ENCODE measurements at places on chromosomes 11 and 22. TPM values are rescaled to one million over a fixed set of nuclear protein-coding genes. Genes with fewer than 3 reads are reported as not detected.

DNA sequence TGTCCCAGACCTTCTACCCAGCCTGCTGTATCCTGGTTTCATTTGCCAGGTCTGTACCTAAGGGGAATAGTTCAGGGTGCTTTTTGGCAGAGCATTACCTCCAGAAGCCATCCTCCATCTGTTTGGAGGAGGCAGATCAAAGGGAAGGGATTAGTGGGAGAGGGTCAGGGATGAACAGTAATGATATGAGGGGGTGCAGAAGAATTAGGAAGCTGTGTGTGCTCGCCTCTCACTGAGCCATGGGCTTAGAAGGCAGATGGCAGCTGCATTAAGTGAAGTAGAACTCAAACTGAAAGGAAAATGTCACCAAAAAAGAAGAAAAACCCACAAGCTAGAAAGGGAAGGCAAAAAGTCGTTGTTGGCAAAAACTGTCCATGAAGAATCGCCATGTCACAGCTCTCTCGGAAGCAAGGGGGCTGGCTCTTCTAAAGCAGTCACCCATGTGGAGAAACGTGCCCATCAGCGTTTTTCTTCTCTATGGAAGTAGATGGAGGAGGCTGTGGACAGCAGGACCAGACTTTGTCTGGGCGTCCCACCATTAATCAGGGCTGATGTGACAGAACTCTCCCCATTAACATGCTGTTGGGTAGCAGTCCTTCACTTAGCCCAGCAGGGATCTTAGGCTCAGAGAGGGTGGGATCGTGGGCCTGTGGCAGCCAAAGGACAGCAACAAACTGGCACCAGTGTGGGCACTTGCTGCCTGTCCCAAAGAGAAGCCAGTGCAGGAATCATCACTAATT, 46.8 kb downstream of the CEP164 start:
- DNase-seq: no peak

GRCh38 chr11:134159652-134160051, 64.1 kb downstream of the NCAPD3 start:
- DNase-seq: no peak

DNA sequence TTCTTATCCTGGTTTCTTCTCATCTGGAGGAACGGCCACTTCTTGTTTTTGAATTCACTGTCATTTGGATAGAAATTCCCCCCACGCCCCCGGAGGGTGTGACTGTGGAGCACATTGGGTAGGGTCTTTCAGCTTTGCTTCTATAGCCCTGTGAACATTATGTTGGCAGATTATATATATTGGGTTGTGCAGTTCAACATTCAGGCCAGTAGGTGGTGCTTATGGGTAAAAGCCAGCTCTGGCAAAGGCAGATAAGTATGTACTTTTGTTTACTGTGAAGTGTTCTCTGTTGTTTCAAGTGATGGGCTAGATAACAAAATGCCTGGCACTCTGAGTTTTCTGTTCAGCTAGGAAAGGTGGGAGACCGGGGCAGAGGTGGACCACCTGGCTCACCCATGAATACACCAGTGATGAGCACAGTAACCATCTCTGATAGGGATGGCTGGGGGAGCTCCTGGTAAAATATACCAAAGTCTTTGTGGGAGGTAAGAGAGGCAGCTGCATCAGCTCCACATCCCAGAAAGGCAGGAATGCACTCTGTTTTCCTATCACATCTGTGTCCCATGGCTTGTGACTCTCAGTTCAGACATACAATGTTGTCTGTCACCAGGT, 1348.2 kb upstream of the RAG2 start:
- DNase-seq: peak; percentile 10

DNA sequence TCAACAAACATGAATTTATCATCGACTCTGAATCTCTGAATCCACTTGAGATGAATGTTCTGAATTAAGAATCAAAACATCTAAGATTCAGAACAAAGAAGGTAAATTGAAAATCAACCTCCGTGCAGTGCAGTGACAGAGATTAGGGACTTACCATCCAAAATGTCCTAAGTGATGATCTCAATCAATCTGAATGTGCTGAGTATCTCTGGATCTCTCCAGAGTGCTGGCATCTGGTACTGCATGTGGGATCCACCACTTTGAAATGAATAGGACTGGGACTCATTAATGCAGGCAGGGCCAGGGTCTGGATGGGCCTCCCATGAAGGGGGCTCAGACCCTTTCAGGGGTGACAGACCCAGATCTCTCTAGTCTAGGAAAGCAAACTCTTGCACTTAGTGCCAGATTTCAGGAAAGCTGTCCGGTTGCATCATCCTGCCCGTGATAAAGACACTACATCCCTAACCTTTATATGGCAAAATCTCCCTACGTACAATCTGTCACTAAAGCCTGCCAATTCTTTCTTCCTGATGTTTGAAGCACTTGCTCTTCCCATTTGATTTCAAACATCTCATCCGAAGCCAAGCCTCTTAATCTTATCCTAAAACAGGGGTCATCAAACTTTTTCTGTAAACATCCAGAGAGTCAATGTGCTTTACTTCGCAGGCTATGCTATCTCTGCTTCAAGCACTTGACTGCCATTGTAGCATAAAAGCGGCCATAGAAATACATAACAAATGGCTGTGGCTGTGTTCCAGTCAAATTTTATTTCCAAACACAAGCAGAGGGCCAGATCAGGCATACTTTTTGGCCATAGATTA, 263.3 kb downstream of the LARGE1 start:
- DNase-seq: no peak

GRCh38 chr11:11433960-11434359, 80.9 kb upstream of the CSNK2A3 start:
- DNase-seq: no peak

GRCh38 chr11:39190751-39191150, 2268.7 kb downstream of the LRRC4C start:
- no peak for DNase-seq

DNA sequence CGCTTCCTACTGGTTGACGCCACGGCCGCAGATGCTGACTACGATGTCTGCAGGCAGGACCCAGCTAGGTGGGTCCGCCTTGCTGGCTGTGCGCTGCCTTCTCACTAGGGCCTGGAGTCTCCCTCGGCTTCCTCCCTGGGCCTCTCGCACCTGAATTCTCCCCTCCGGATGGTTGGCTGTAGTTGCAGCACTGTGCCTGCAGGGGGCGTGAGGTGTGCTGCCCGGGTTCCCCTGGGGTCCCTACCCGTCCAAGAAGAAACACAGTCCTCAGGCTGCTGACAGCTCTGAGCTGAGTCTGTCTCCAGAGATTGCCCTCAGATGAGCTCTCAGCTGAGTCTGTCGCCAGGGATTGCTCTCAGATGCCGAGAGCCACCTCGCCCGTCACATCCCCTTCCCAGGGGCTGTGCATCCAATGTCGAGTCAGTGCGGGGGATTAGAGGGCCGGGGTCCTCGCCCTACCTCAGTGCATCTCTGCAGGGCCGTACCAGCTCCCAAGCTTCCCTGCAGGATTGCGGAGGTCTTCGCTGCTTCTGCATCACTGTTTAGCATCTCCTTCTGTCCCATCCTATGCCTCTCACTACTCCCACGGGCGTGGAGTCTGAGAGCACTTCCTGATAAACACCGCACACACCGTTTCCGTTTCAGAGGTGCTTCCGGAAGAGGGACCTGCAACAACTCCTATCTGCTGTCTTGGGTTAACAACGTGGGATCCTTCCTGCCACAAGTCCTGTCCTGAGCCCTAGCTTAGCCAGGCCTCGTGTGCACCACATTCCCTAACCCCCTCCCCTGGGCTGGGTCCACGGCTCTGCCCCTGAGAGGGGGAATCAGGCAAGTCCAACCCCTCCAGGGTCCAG, 196.9 kb downstream of the CSNK2A3 start:
- no peak for DNase-seq

DNA sequence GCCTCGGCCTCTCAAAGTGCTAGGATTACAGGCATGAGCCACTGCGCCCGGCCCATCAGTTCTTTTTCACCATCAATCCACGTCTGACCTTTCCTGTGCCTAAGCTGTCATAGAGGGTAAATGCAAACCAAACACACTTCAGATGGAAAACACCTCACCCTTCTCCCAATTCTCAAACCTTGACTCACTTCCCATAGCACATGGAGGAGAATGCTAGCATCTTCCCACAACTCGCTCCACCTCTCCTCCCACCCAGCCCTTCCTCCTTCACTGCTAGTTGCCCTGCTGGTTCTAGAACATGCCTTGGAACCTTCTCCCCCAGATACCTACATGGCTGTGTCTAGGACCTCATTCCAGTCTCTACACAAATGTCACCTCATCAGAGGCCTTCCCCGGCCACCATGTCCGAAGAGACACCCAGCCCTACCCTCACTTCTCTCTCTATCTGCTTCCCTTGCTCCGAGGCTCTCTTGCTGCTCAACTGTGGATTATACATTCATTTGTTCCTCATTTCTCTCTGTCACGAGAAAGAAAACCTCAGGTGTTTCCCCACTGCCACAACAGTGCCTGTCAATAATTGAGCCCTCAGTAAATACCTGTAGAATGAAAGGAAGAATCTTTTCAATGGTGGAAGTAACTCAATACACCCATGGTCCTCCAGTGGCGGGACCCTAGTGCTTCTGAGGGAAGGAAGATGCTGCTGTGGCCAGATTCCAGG, 21.3 kb upstream of the NCF4 start:
- DNase-seq: no peak

- DNase-seq: peak; percentile 81
Measured at GRCh38 chr22:45435544-45436139, 22.1 kb downstream of the RIBC2 start.

- DNase-seq: no peak
Measured at GRCh38 chr11:103450241-103450640, 341.0 kb downstream of the DYNC2H1 start.

DNA sequence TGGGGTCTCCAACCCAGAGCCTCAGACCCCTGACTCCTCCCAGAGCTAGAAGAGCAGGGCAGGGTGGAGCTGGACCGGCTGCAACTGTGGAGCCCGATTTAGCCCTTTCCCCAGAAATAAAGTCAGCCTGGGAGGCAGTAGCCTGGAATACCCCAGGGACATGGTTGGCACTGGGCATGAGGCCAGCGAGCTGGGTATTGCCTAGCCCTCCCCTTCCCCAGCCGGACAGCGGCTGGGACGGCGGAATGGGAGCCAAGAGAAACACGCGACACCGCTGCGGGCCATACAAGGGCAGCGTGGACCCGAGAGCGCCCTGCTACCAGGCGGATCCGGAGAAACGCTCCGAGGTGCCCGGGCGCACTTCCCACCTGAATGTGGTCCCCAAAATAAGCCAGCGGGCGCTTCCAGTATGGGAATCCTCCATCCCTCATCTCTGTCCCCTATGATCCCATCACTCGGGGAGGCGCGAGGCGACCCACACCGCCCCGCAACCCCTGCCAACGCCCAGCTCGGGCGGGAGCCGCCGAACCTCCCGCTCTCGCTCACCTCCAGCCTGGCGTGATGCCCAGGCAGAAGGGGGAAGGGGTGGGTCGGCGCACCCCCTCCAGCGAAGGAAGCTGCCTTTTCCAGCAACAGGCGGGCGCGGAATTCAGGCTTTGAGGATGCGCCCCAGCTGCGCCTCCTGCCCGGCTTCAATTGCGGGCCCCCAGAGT, 758 bp downstream of the MCAM start:
- DNase-seq: no peak

The UBQLNL gene
- not detected for total RNA-seq

The ZFP91 gene
- total RNA-seq: 56.1 TPM

The PLAAT5 gene
- total RNA-seq: not detected
